ENCODE measurements at places on chromosomes 7 and 10.

GRCh38 chr7:143269251-143269650, 6.0 kb downstream of the GSTK1 start:
- no peak for DNase-seq

DNA sequence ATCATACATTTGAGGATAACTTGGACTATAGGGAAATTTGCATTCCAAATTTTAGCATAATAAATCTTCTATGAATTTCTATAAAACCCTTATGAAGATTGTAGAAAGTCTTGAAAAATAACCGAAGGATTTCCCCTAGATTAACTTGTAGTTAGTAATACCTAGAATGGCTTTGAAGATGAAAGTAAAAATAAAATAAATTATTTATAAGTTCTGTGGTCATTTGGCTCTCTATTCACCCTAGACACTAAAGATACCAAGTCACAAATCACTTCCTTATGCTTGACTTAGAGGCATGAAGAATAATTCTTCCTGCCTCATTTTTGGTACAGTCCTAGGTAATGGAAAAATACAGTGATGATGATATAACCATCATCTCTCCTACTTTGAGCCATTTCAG, 79.3 kb downstream of the CSTF2T start:
- no peak for DNase-seq

- no peak for DNase-seq
Measured at GRCh38 chr10:35585903-35586535, 19.1 kb upstream of the GJD4 start.

- DNase-seq = no peak
Measured at GRCh38 chr7:54429111-54429510, 113.1 kb upstream of the VSTM2A start.
